ENCODE measurements at places on chromosomes 3 and 15. TPM values are rescaled to one million over a fixed set of nuclear protein-coding genes. Genes with fewer than 3 reads are reported as not detected.
A peak's percentile ranks its signal among the peaks of the same experiment; 100 is the strongest.

The MORC1 gene
- total RNA-seq, result not detected

The TMC3 gene
- 2.7 TPM for total RNA-seq

The OR5K2 gene
- not detected for total RNA-seq

The MME gene
- total RNA-seq, result 18.4 TPM

GRCh38 chr3:124597273-124597672 lies 133.0 kb upstream of the UMPS start:
- no peak overlapping the region for H3K27ac ChIP-seq
- no peak overlapping the region for H3K4me3 ChIP-seq
- H3K27me3 ChIP-seq, result no peaks in the 10 kb centered on the region

DNA sequence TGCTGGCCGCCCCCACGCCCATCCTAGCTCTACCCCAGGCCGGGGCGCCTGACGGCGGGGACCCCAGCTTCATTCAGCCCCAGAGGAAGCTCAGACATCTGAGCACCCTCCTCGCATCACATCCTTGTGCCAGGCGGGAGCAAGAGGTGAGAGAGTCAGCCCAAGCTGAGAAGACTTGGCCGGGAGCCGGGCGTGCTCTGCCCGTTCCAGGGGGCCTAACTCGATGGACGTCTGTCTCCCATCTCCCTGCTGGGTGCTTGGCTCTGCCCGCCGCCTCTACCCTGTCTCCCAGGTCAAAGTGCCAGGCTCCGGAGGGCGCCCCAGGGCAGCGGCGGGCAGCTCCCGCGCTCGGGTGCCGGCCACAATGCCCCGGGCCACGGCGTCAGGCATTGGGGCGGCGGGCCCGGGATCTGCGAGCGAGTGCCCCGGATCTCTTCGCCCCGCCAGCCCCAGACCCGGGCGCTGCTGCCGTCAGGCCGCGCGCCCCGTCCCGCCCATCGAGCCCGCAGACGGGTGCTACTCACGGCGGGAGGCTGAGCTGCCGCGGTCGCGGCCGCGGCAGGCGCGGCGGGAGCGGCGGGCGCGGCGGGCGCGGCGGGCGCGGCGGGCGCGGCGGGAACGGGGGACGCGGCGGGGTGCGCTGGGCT lies 388 bp downstream of the DAPK2 start:
- H3K36me3 ChIP-seq, result no peaks in the 10 kb centered on the region
- peaks cover 41% of the 10 kb centered on the region for H3K4me1 ChIP-seq
- H3K27me3 ChIP-seq, result no peaks in the 10 kb centered on the region
- H3K4me3 ChIP-seq, result peak overlapping the region; percentile 65
- peak overlapping the region; percentile 75 for H3K27ac ChIP-seq

- H3K27ac ChIP-seq, result no peak overlapping the region
- H3K4me1 ChIP-seq, result peaks cover 24% of the 10 kb centered on the region
- no peak overlapping the region for H3K4me3 ChIP-seq
Measured at GRCh38 chr3:37544869-37545352, 316.8 kb upstream of the CTDSPL start.

GRCh38 chr3:10637342-10637741 lies 132.0 kb upstream of the ATP2B2 start:
- no peak overlapping the region for H3K27ac ChIP-seq
- H3K4me3 ChIP-seq, result no peak overlapping the region
- H3K4me1 ChIP-seq, result no peaks in the 10 kb centered on the region
- no peak for DNase-seq
- H3K36me3 ChIP-seq, result no peaks in the 10 kb centered on the region
- no peaks in the 10 kb centered on the region for H3K27me3 ChIP-seq

GRCh38 chr3:39378088-39378487 lies 5.1 kb upstream of the SLC25A38 start:
- no peak for DNase-seq
- no peaks in the 10 kb centered on the region for H3K36me3 ChIP-seq
- no peak overlapping the region for H3K27ac ChIP-seq
- H3K27me3 ChIP-seq, result no peaks in the 10 kb centered on the region
- H3K4me3 ChIP-seq, result no peak overlapping the region

GRCh38 chr3:64827431-64827830 lies 139.6 kb upstream of the ADAMTS9 start:
- no peaks in the 10 kb centered on the region for H3K27me3 ChIP-seq
- no peaks in the 10 kb centered on the region for H3K4me1 ChIP-seq
- H3K36me3 ChIP-seq, result no peaks in the 10 kb centered on the region
- H3K27ac ChIP-seq, result no peak overlapping the region

DNA sequence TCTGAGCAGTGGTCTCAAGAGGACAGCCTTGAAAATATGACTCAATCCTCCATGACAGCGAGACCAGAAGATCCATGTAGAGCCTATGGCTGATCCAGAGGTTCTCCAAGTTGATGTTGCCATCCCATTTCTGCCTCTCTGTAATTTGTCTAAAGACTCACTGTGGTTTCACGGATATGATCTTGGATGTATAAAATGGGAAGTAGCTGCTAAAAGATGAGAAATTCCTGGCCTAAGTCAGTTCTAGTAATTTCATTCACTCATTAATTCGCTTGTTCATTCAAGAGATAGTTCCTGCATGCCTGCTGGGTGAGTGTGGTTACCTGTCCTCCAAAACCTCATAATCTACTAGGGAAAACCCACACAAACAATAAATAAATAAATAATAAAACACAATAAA lies 145.9 kb downstream of the TNIK start:
- no peak for DNase-seq
- no peaks in the 10 kb centered on the region for H3K27me3 ChIP-seq
- no peaks in the 10 kb centered on the region for H3K36me3 ChIP-seq
- no peaks in the 10 kb centered on the region for H3K4me1 ChIP-seq

- no peaks in the 10 kb centered on the region for H3K27me3 ChIP-seq
- H3K36me3 ChIP-seq, result no peaks in the 10 kb centered on the region
- no peak overlapping the region for H3K4me3 ChIP-seq
- DNase-seq, result no peak
- H3K4me1 ChIP-seq, result peaks cover 36% of the 10 kb centered on the region
Measured at GRCh38 chr3:42668793-42669217, 15.3 kb downstream of the ZBTB47 start.

DNA sequence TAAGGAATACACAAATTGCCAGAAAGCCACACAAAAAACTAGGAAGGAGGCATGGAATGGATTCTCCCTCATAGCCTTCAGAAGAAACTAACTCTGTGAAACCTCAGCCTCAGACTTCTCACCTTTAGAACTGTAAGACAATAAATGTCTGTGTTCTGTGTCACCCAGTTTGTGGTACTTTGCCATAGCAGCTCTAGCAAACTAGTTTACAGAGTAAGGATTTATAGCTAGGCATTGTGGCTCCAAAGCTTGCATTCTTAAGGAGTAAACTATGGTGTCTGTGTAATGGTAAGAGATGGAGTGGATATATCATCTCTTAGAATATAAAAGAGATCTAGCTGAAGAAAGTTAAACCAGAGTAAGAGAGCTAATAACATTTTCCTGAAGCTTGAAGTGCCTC lies 18.9 kb downstream of the EPHA6 start:
- DNase-seq, result no peak
- no peaks in the 10 kb centered on the region for H3K36me3 ChIP-seq
- H3K27ac ChIP-seq, result no peak overlapping the region
- H3K4me3 ChIP-seq, result no peak overlapping the region
- H3K4me1 ChIP-seq, result no peaks in the 10 kb centered on the region

GRCh38 chr15:32951736-32952464 lies 234.1 kb downstream of the GREM1 start:
- H3K4me1 ChIP-seq, result no peaks in the 10 kb centered on the region
- H3K27ac ChIP-seq, result no peak overlapping the region
- DNase-seq, result no peak
- H3K36me3 ChIP-seq, result no peaks in the 10 kb centered on the region

DNA sequence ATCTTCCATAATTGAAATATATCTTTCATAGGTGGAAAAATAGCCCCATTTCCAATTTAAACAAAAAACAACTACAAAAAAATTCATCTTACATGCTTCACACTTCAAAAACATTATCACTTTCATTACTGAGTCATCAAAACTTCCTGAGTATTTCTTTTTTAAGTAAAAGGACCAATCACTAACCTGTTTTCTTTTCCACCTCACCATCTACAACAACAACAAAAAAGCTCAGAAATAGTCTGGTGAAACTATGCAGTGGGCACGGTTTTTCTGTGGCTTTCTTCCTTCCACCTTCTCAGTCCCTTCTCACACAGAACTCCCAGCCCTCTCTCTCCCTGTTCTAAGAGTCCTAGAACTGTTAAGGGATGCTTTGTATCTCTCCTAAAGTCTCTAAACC lies 20.3 kb upstream of the TNIK start:
- H3K27ac ChIP-seq, result no peak overlapping the region
- H3K27me3 ChIP-seq, result no peaks in the 10 kb centered on the region
- no peak overlapping the region for H3K4me3 ChIP-seq
- DNase-seq, result no peak
- H3K4me1 ChIP-seq, result no peaks in the 10 kb centered on the region

DNA sequence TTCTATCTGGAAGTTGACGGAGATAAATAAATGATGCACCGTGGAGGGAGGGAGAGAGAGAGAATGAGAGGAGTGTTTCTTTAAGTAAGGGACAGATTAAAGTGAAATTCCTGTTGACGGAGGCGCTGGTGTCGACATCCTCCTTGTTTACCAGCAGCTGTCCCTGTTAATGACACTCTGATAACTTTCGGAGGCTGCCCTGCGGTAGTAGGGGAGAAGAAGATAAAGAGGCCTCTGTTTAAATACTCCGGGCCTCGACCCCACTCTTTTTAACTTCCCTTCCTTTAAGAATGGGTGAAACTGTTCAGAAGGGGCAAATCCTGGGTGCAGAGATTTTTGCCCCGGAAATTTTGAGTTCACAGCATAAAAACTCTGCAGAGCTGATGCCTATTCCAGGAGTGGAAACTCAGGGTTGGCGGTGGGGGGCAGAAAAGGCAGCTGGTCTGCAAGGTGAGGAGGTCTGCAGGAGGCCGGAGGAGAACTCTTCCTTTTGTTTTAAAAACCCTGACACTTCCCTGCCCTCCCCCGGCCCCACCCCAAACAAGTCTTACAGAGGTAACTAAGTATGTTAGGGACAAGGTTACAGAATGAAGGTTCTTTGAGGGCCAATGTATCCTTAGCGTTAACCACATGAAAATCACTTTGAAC lies 276.6 kb upstream of the NR2F2 start:
- peak overlapping the region; percentile 33 for H3K4me3 ChIP-seq
- H3K27me3 ChIP-seq, result no peaks in the 10 kb centered on the region
- no peaks in the 10 kb centered on the region for H3K36me3 ChIP-seq
- H3K27ac ChIP-seq, result peak overlapping the region; percentile 8
- DNase-seq, result no peak
- H3K4me1 ChIP-seq, result peaks cover 18% of the 10 kb centered on the region

GRCh38 chr3:126911162-126912026 lies 71.5 kb upstream of the PLXNA1 start:
- no peaks in the 10 kb centered on the region for H3K27me3 ChIP-seq
- H3K4me1 ChIP-seq, result peaks cover 22% of the 10 kb centered on the region
- H3K4me3 ChIP-seq, result no peak overlapping the region
- no peaks in the 10 kb centered on the region for H3K36me3 ChIP-seq
- H3K27ac ChIP-seq, result peak overlapping the region; percentile 36
- no peak for DNase-seq

GRCh38 chr3:126770096-126770495 lies 66.1 kb downstream of the CHCHD6 start:
- H3K27me3 ChIP-seq, result no peaks in the 10 kb centered on the region
- H3K4me1 ChIP-seq, result no peaks in the 10 kb centered on the region
- no peak overlapping the region for H3K27ac ChIP-seq
- no peaks in the 10 kb centered on the region for H3K36me3 ChIP-seq
- H3K4me3 ChIP-seq, result no peak overlapping the region

DNA sequence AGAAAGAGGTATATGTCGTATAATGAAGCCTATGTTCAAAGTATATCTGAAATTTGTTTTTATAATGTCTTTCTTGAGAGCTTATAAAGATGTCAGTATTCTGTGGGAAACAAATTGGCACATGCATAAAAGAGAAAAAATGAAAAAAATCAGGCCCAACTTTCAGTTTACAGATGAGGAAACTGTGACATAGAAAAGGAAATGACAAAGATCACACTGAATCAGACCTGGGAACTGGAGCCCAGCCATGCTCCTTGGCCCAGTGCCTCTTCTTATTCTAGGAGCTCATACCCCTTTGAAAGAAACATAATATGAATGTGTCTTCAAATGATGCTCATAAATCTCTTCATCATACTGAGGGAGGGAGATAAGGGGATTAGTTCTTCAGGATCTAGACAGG lies 48.4 kb downstream of the TMEM44 start:
- peak overlapping the region; percentile 91 for H3K27ac ChIP-seq
- H3K27me3 ChIP-seq, result no peaks in the 10 kb centered on the region
- DNase-seq, result no peak
- no peaks in the 10 kb centered on the region for H3K36me3 ChIP-seq
- H3K4me1 ChIP-seq, result peaks cover 16% of the 10 kb centered on the region
- H3K4me3 ChIP-seq, result no peak overlapping the region

Measured in vagina (tissue), 2 donors.